ENCODE measurements at places on chromosomes 11 and 22.

DNA sequence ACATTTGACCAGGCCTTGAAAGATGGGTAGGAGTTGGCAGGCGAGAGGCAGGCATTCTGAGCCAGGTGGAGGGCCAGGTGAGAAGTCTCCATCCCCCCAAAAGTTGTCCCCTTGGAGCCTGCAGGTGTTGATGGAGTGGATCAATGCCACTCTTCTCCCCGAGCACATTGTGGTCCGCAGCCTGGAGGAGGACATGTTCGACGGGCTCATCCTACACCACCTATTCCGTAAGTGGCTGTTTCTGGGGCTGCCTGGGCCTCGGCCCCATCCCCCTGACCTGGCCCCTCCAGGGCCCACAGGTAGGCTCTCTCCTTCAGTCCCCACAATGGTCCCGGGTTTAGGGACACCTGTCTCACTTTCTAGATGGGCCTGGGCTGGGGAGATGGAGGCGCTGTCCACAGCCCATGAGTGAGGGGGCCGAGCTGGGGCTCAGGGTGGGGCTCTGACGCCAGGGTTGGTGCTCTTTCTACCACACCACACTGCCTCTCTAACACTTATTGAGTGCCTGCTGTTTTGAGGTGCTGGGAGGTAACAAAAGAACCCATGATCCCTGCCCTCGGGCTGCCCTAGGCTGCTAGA, 7.0 kb downstream of the PARVG start:
- no peak for DNase-seq

GRCh38 chr11:129593098-129593497, 217.4 kb downstream of the BARX2 start:
- no peak for DNase-seq

DNA sequence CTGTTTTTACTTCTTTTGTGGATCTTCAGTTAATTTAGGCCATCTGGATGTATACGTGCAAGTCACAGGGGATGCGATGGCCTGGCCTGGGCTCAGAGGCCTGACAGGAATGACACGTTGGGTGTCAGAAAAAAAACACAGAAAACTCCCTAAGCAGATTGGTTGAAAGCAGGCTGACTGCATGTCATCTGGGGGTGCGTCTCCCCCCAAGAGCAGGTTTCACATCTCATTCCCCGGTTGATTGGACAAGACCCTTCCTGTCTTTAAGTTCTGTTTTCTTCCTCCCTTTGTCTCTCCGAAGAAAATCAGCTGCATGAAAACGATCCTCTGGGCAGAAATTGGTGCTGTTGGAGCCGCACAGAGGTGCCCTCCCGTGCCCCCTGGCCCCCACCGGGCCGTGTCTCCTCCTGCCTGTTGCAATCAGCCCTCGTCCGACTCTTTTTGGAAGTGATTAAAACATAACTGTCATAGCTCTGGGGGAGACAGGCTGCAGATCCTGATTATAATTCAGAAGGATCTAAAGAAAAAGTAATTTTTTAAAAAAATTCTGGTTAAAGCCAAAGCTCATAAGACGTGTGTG, 71.8 kb upstream of the PARVG start:
- no peak for DNase-seq

DNA sequence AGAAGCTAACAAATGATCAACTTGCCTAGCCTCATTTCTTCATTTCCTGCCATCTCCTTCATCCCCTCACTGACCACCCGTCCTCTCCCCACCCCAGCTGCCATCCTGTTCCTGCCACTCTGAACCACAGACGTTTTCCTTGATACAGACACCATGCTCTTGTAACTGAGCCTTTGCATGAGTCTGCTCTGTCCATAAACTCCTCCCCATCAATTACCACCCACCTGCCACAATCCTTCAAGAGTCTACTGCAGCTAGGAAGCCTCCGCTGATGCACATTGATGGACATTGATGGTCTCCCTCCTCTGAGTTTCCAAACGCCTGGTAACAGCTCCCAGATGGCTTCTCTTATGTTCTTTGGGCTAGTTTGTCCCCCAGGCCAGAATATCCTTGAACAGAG, 193.8 kb downstream of the DBX1 start:
- no peak for DNase-seq

GRCh38 chr11:15897211-15897960, 459.0 kb downstream of the SOX6 start:
- DNase-seq, result no peak

DNA sequence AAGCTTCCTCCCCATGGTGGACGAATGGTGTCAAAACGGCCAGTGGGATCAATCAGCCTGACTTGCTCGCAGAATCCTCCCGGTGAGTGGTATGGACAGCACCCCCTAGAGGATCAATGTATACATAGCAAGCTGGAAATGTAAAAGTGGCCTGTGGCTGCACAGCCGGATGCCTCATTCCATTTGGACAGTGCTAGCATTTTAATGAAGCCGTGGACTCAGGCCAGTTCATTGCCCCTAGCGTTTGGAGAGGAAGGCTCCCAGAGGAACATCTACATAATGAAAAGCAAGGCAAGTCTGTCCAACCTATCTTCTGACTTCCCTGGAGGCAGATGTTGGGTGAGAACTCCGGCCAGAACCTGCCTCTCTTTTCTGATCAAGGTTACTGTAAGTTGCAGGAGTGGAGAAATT, 942.3 kb downstream of the NTM start:
- no peak for DNase-seq
